ENCODE measurements at places on chromosomes 4 and X. TPM values are rescaled to one million over a fixed set of nuclear protein-coding genes. Genes with fewer than 3 reads are reported as not detected.

- DNase-seq, result no peak
These were observed 2.0 kb downstream of the TRAPPC2 start for GRCh38 chrX:13732246-13733067.

GRCh38 chr4:175703956-175704600 is 108.0 kb downstream of the GPM6A start:
- no peak for DNase-seq

DNA sequence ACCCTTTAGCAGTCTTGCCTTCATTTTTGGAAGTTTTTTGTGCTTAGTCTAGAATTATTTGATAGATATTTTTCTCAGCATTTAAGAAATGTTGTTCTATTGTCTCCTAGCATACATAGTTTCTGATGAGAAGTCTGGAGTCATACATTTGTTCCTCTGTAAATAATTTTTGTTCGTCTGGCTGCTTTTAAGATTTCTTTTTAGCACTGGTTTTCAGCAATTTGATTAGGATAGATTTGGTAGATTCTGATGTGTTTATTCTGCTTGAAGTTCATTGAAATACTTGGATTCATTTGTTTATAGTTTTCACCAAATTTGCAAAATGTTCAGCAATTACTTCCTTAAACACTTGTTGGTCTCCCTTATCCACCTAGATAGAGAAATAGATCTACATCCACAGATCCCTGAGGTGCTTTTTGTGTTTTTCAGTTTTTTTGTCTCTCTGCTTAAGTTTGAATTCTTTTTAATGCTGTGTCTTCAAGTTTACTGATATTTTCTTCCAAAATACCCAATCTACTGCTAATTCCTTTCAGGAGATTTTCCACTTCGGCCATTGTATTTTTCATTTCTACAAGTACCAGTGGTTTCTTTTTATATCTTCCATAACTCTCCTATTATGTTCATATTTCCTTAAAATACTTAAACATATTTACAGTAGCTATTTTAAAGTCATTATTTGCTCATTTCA is 64.9 kb downstream of the ABLIM2 start:
- no peak for DNase-seq

GRCh38 chr4:187125062-187125461 is 401.4 kb upstream of the FAT1 start:
- no peak for DNase-seq

SRP72 gene
- 35.1 TPM for total RNA-seq

AP1S2 gene
- 128 TPM for total RNA-seq

LRIT3 gene
- not detected for total RNA-seq

PPP2R2C gene
- 8.1 TPM for total RNA-seq

- DNase-seq, result no peak
These were observed 16.5 kb downstream of the UNC5C start for GRCh38 chr4:95532305-95532704.

DNA sequence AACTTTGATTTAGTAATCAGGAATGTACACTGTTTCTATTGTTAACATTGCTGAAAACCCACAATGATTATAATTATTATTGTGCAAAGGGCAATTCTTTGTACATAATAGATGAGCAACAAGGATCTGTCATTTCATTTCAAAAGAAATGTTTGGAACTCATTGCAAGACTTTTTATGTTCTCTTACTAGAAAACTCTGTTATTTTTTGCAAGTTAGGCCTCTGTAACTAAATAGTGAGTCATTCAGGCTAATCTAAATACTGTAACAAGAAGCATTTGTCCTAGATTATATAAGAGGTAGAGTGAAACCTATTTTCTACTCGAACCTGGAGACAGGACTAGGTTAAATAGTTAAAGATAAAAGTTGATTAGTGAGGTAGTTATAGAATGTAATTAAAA is 93.2 kb upstream of the FAM47B start:
- no peak for DNase-seq

DNA sequence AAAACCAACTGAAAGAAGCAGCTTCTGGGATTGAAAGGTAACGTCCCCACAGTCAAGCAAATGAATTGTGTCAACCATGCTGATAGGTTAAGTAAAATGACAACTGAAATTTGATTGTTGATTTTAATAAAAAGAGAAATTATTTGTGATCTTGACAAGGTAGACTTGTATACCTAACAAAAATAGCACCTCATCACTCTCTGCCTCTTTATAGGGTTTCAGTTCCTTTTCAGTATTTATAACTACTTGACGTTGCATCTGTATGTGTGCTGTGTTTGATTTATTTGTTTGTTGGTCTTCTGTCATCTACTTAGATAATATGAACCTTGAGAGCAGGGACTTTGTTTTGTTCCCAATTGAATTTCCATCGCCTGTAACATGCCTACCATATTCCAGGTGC is 7.9 kb upstream of the PPP3CA start:
- DNase-seq, result no peak

KIF4A gene
- 0.06 TPM for total RNA-seq

- DNase-seq, result no peak
These were observed 46.0 kb upstream of the GNPDA2 start for GRCh38 chr4:44772340-44772739.

DNA sequence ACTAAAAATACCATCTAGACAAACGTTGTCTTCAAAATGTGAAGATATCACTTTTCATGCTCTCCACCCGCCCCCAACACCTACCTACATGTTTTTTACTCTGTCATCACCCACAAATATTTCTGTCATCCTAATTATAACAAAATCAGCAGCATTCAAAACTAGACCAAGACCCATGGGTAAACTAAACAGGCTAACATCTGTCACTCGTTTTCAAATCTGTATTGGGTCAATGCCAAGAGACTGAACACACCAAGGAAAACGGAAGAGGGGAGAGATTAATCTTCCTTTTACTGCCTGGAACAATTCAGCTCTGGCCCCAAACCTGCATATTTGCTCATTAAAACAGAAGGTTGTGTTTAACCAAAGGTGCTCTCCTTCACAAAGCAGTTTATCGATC is 17.5 kb downstream of the FAM184B start:
- DNase-seq, result no peak

DNA sequence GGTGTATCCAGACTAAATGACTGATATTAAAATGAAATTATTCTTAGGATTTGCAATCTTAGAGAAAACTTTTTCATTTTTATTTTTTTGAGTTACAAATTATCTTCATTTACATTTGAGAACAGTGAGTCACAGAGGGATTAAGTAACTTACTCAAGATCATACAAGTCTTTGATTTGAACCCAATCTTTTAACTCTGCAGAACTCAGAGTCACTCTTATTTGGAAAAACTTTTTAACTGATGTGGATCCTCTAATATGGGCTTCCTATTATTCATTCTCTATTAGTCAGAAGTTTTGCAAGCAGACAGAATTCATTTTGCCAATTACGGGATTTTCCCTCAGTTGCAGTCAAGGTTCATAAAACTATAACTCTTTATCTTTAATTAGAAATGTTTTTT is 20.1 kb downstream of the HPRT1 start:
- DNase-seq, result no peak

GPC4 gene
- 5.2 TPM for total RNA-seq

DNA sequence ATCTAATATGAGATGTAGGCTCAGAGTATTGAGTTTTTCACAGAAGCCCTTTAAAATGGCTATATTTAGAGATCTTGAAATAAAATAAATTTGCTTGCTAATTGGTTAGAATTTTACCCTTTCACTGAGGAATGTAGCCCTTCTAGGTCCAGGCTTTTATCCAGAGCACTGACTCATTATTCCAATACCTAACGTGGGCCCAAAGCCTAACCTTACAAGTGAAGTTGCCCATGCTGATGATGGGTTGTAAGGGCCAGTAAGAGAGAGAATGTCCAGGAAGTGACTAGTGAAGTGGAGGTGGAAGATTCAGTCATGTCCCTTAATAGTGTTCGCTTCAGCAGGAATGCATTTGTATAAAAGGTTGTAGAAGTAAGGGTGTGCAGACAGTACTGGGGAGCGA is 155.9 kb downstream of the STIM2 start:
- no peak for DNase-seq

DNA sequence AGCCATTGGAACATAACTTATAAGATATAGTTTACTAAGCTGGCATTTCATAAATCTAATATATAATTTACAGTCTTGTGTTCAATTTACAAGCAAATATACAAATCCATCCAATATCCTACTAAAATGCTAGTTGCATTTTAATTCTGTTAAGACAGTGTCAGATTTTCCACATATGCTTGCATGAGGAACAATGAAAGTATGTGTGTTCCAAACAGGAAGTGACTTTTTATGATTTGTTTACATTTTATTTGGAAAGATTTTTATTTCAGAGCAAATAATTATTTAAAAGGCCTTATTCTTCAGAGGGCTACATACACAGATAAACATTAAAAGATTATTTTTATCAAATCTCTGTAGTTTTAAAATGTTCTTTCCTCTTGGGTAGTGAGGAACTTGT is 130.1 kb downstream of the KLHL34 start:
- no peak for DNase-seq
